ENCODE measurements at places on chromosomes 11 and 22.

GRCh38 chr11:131693756-131694155, 323.3 kb downstream of the NTM start:
- no peak for DNase-seq

DNA sequence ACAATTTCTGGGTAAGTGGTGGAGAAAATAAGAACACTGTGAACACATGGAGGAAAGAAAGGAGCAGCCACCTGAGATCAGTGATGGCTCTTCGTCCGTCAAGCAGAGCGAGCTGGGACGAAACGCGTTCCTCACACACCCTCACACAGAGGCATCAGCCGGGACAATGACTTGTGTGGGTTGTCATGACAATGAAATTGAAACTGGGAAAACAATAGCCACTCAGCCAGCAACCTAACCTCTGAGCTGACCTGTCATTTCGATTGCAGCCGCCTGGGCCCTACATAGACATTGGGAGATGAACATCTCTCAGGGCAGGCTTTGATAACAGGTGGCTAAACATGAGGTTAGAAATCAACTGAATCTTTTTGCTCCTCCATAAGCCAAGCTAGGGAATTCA, 51.3 kb downstream of the TRIM29 start:
- no peak for DNase-seq

GRCh38 chr11:11574373-11575287, 47.2 kb downstream of the GALNT18 start:
- no peak for DNase-seq

GRCh38 chr22:33492210-33492651, 428.0 kb downstream of the LARGE1 start:
- DNase-seq: no peak

All from CD4-positive, alpha-beta T cell treated with Interleukin-4 for 4 hours (primary cell).